ENCODE measurements at places on chromosomes 7 and 10.

GRCh38 chr10:99924451-99925255, 85.1 kb downstream of the DNMBP start:
- no peak for DNase-seq

DNA sequence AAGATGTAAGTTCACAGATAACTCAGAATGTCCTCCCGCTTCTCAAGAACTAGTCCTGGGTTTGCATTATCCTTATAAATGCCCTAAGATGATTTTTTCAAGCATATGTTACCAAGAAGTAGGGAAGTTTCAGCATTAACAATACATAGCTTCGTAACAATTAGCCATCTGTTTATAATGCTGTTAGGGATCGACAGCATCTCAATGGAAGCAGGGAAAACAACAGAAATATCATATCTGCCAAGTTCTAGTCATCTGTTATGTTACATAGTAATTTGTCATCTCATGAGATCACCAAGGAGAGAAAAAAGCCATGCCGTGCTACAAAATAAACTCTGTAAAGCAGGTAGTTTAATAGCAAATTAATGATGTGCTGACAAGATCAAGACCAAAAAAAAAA, 731.5 kb upstream of the C7orf33 start:
- DNase-seq, result no peak

DNA sequence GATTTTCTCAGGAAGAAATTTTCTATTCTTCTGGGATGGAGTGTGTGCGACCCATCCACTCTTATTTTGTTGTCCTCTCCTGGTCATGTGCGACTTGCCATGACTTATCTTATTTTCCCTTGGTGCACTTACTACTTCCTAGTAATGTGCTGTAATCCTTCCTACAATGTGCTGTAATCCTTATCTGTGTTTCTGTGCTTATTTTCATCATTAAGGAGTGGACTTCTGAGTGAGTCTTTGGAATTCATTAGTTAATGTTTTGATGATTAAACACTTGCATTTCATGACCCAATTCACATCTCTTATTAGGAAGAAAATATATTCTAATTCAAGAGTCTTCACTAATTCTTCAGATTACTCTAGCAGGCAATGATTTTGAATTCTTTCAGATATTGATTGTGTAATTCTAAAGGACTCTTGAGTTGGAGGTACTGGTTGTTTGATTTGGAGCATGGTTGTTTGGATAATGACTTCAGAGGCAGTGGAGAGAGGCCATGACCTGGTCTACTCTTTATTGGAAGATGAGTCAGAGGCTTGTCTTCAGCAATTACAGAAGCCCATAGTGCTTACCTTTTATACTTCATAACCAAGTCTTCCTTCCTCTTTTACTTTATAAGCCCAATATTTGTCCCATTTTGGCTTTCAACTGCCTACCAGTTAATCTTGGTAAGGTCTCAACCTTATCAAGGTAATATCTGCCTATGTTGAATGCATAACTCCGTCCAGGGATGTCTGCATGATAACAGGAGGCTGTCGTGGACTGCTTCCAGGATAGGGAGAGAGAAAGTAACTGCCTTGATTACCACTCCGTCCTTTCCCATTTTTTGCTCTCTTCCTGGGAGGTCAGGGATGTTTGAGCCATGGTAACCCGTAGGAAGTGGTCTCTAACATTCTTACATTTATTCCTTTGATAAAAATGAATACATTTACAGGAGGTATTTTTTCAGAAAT, 278.3 kb upstream of the SP8 start:
- DNase-seq, result peak; percentile 35

DNA sequence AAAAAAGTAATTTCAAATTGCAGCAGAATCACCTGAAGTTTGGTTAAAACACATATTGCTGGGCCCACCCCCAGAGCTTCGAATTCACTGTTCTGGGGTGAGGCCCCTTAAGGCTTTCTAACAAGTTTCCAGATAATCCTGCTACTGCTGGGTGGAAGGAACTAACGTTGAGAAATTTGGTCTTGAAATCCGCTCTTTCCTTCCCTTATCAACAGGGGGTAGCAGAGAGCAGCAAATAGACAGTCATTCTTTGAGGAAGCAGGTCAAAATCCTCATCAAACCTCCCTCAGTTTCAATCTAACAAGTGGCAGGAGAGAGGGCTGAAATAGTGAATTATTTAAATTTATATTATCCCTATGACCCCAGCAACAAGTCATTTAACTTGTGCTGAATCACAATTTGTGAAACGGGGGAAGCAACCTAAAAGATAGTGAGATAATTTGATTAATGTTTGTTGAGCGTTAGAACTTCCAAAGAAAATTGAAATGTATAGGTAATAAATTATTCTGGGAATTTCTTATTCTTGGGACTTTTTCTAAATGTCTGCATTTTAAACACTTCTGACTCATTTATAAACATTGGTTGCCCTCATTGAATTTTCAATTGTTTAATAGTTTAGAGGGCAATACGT, 21.7 kb upstream of the MALSU1 start:
- DNase-seq, result peak; percentile 78

- DNase-seq, result no peak
These were observed 403.3 kb downstream of the HGF start for GRCh38 chr7:81366546-81366945.

DNA sequence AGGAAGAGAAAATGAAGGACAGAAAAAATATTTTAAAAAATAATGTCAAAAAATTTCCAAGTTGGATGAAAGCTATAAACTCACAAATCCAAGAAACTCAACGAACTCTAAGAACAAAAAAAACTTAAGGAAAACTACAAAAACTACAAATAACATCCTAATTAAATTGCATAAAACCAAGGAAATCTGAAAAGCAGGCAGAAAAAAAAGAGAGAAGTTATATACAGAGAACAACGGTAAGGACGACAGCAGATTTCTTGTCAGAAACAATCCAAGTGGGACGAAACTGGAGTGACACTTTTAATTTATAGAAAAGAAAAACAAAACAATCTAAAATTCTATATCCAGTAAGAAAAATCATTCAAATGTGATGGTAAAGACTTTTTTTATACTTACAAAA, 122.2 kb upstream of the LYZL1 start:
- no peak for DNase-seq

- no peak for DNase-seq
These were observed 95.0 kb downstream of the FRMD4A start for GRCh38 chr10:14235566-14236195.

DNA sequence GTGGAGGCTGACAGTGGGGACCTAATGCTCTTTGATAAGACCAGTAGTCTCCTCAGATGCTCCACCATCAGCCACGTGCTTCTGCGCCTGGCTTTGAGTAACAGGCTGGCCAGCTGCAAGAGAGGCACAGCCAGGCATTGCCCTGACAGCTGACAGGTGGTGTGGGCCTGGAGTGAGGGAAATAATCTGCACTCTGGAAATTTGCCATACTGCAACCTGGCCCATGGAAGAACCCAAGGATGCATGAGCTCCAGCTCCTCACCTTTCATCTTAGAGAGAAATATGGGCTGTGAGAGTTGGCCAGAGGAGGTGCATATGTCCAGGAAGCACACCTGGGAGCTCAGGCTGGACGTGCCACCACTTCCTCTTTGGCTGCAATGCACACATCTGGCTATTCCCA, 118.9 kb downstream of the PLXDC2 start:
- no peak for DNase-seq

GRCh38 chr10:44008270-44008916, 359.7 kb upstream of the ZNF32 start:
- no peak for DNase-seq

DNA sequence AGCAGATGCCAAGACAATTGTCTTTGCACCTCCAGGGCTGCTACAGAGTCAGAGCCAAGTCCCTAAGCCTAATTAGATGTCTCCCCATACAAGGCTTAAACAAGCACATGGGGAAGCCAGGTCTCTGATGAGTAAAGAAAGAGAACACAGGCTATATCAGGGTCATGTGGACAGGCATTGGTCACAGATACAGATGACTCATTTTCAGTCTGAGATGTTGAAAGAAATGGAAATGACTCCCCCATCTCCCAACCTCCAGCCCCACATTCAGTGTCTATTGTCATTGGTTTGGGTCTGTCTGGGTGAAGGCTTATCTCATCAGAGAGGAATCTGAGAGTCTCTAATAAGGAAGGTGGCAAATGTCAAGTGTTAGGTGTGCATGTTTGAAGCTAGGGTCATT, 290.1 kb upstream of the KIAA1217 start:
- no peak for DNase-seq

DNA sequence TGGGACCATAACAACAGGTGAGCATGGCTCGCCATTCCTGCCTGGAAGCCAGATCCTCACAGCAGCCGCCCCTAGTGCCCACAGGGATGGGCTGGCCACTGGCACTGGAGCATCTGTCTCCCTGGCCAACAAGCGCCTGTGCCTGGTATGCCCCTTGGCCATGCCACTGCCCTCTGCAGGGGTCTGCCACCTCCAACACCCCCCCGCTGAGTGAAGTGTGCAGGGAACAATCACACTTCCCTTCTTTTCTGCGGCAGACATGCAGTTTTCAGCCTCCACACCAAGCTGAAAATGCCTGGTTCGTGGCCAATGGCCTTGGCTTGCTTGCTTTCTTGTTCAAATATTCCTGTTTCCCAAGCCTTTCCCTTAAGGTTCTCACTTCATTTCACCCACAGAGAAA, 50.7 kb downstream of the HSPA12A start:
- DNase-seq, result no peak

DNA sequence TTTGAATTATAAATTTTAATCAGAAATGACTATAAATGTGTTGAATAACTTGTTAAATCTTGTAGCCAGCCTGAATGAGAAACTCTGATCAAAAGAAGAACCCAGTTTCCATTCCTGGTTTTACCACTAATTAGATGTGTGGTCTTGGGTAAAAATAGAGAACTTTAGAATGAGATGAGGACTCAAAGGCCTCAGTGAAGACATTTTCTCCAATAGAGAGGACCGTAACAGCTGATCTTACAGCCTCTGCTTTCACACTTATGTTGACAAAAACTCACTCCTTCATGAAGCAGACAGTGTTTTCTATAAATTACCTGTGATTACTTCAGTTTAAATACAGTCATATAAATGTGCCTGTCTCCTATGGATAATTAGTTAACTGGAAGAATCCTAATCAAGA, 200.1 kb upstream of the MEOX2 start:
- no peak for DNase-seq

DNA sequence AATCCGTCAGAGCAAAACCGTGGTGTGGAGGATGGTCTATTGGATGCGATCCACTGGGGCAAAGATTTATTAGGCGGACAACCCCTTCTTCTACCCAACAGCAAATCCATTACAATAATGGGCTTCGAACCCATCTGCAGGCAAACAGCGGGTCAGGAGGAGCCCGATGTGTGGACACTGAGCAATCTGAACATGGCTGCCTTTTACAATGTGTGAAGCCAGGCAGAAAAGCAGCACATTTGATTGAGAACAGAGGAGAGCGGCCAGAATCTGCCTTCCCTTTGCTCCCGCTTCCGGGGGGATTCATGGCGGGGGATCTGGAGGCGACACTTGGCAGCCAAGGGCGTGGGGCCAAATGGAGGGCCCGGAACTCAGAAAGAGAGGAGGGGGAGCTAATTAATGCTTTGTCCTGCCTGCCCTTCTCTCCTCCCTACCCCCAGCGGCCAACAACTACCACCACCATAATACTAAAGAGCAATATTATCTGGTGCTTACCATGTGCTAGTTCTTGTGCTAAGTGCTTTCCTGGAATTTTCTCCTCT, 133.0 kb downstream of the EMX2 start:
- no peak for DNase-seq

DNA sequence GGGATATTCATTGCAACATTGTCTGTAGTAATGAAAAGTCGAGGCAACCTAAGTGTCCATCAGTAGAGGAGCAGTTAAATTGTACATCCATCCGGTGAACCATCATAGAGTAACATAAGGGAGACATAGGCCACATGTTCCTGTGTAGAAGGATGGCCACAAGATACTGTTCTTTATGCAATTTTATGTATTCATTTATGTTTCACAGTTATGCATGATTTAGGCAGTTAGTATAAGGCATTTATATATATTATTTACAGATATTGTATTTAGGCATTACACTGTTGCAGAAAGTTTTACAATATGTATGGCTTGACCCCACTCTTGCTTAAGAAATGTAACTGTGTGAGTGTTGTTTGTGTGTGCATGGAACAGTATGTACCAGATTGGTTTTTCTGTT, 36.0 kb upstream of the CDH23 start:
- DNase-seq, result no peak

- DNase-seq, result no peak
These were observed 129.4 kb downstream of the RGS10 start for GRCh38 chr10:119413093-119413453.

GRCh38 chr10:31689233-31689632, 239.4 kb downstream of the ARHGAP12 start:
- DNase-seq, result no peak

DNA sequence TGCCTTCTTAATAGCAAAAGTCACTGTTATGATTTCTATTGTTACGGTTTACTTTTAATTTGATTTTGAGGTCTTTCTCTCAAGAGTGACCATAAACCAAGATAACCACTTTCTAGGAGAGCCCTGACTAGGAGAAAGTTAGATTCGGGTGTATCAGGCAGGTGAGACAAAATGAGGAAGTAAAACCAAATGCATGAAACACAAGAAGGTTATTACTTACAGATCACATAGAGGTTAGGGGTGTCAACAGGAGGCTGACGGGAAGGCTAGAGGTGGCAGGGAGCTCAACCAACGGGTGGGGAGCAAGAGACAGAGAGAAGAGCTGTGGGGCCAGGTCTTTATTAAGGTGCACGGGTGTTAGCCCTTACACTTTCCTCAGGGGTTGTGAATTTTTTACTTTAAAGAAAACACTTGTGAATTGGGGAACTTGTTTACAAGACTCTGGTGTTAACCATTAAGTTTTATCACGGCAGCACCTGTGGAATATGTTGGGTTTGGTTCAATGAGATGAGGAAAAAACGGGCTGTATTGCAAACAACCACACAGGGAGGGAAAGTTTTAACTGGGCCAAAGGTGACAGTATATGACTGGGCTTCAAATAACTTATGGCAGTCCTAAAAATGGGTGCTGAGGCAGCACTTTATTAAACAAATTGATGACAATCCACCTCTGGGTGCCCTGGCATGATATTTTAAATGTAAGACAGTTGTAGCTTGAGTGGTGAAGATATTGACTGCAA, 154.9 kb downstream of the SDHAF3 start:
- no peak for DNase-seq

DNA sequence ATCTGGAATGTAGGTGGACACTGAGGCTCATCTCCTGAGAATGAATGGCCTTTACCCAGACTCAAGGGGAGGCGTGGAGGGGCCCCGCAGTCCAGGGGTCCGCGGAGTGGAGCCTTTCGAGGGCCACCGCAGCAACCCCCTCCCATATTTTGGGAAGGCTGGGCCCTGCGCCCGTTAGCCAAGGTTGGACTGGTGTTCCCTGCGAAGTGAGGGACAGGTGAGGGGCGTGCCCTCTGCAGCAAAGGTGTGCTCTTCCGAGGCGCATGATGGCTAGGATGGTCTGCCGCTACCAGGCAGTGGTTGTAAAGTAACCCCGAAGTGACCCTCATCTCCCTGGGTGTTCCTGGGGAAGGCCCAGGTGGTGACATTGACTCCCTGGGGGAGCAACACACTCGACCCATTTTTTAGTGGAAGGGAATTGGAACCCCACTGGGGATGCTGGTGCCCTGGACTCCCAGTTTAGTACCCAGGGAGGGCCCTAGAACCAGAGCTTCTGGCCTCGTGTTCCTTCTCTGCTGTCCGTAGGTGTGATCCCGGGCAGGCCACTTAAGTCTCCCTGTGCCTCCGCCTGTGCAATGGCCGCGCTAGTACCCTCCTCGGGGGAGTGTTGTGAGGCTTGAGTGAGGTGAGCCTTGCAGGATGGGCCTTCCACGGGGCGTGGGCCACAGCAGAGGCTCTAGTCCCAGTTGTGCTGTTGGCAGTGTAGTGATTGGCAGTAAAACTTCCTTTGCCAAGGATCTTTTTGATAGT, 779 bp downstream of the FAM241B start:
- peak; percentile 39 for DNase-seq
